ENCODE measurements at places on chromosomes 2 and 18.

GRCh38 chr2:57126410-57126809 lies 920.2 kb upstream of the VRK2 start:
- no peak for DNase-seq

DNA sequence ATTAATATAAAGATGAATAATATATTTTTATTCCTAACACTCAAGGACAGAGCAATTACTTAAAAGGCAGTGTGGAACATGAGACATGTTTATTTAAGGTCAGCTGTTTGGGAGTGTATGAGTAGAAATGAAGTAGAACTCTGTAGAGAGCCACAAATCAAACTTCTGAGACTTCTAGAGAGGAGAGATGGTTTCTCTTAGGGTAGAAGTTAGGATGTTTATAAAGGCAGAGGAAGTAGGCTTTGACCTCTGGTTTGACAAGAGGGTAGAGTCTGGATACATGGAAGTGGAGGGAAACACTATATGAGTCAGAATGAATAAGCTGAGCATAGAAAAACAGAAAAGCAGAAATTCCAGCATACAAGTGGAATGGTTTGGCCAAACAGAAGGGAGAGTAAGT lies 262.1 kb upstream of the KLHL14 start:
- DNase-seq, result peak; percentile 29

DNA sequence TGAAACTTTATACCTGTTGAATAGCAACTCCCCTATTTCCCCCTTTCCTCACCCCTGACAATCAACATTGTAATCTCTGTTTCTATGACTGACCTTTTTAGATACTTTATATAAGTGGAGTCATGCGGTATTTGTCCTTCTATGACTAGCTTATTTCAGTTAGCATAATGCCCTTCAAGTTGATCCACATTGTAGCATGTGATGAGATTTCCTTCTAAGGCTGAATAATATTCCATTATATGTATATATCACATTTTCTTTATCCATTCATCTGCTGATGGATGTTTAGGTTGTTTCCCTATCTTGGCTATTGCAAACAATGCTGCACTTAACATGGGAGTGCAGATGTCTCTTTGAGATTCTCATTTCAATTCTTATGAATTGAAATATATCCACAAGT lies 9.5 kb downstream of the FASTKD2 start:
- DNase-seq, result no peak

- DNase-seq, result no peak
Measured at GRCh38 chr2:239577935-239578334, 177.1 kb upstream of the HDAC4 start.

- DNase-seq, result no peak
Measured at GRCh38 chr2:181189951-181190350, 209.5 kb downstream of the UBE2E3 start.

DNA sequence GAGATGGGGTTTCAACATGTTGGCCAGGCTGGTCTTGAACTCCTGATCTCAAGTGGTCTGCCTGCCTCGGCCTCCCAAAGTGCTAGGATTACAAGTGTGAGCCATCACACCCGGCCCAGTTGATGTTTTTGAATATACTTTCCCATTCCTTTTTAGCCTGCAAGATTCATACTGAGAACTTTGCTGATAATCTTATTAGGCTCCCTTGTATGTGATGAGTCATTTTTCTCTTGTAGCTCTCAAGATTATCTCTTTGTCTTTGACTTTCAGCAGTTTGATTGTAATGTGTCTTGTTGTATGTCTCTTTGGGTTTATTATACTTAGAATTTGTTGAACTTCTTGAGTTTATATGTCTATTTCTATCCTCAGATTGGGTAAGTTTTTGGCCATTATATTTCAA lies 81.4 kb downstream of the OTX1 start:
- no peak for DNase-seq

DNA sequence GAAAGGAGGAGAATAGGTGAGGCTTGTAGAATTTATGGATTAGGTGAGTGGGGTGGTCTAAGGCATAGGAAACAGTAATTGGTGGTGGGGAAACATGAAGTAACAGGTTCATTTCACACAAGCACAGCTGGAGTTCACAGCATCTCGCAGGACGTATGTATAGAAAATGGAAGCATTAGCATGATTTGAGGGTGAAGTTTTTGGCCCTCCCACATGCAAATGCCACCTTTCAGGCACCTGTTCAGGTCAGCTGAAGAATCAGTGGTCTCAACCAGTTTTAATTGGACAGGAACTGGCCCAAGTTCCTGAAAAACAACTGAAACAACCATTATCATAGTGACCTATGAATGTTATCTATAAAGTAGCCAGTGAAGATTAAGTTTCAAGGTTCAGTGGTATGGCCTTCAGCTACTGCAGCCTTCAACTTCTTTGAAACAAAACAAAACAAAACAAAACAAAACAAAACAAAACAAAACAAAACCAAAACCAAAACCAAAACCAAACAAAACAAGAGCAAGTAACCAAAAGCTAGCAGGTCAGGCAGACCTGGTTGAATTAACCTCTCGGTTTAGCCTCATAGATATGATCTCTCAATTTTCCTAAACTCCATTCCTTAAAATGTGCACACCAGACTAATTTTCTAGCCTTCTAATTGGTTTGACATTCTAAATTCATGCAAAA lies 102.1 kb upstream of the SPHKAP start:
- DNase-seq, result no peak

DNA sequence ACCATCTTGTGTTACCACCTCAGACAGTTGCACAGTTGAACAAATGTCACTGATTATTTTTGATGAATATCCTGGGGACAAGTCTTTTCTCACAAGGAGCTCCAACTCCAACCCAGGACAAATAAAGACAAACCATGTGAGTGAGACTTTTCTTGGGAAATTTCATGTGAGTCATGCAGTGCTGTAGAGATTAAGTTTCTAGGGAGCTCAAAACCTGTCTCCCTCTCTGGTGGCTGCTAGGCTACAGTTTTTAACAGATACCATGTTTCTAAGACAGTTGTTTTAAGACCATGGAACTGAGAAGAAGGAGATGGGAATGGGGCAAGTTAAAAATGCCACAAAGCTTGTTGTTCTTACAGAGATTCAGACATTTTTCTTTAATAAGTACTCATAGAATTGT lies 255.5 kb downstream of the RIT2 start:
- peak; percentile 20 for DNase-seq

GRCh38 chr18:23422751-23423418 lies 30.2 kb upstream of the RIOK3 start:
- peak; percentile 94 for DNase-seq

DNA sequence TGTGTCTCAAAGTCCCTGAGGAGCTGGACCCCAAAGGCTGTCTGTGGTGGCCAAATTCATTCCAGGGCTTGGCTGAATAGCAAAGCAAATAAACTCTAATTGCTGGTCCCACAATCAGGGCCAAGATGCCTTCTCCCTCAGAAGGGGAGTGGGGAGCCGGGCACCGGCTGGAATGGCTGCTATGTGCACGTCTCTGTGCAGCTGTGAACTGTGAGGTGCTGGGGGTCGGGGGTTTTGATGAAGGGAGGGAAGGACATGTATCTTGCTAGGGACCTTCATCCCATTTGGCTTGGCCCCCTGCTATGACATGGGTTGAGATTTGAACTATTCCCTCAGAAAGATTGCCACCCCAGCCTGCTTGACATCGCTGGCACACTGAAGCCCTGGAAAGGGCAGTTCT lies 60.4 kb downstream of the CIB4 start:
- no peak for DNase-seq

DNA sequence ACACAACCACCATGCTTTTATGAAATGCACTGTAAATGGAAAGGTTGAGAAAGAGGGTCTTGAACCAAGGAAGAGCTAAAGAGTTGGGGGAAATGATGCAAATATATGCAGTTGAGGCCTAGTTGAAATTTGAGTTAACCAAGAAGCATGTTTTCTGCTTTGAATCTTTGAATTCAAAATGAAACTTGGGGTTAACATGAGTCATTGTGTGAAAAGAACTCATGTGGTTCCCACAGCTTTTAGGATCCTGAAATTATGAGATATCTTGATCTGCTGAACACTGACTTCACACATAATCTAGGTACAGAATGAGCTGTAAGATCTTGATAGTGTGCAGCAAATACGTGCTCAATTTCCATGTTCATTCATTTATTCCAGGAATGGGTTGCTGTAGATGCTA lies 422.9 kb upstream of the TRIB2 start:
- DNase-seq, result no peak

DNA sequence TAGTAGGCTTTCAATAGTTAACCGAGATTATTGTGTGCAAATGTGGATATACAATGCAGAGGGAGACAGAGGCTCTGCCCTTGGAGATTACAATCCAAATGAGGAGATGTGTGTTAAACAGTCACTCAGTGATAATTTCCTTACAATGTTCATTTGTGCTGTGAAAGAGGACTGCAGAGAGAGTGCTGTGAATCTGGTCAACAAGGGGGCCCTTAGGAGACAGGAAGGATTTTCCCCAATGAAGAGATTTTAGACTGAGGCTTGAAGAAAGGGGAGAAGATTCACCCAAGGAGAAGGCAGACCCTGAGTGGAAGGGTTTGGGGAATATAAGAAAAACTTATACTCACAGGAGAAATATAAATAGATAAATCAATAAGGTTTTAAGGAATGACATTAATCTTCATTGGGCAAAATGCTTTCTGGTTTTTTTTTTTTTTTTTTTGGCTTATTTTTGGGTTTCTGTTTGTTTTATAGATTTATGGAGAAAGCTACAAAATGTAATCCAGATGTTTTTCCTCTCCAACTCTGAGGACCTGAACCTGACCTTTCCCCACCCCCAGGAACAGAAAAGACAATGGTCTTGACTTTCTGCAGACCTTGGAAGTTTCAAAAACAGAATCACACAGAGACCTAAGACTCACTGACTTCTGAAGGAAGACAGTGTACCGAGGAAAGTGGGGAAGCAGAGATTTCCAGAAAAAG lies 151.3 kb upstream of the SERPINE2 start:
- DNase-seq, result no peak

Data from RCC 7860 (cell line).